ENCODE measurements at places on chromosomes 4 and X.

GRCh38 chr4:84689197-84689596 lies 106.3 kb downstream of the CDS1 start:
- no peak for DNase-seq

- DNase-seq: no peak
These were observed 795.2 kb downstream of the TRIML1 start for GRCh38 chr4:188934320-188934962.

DNA sequence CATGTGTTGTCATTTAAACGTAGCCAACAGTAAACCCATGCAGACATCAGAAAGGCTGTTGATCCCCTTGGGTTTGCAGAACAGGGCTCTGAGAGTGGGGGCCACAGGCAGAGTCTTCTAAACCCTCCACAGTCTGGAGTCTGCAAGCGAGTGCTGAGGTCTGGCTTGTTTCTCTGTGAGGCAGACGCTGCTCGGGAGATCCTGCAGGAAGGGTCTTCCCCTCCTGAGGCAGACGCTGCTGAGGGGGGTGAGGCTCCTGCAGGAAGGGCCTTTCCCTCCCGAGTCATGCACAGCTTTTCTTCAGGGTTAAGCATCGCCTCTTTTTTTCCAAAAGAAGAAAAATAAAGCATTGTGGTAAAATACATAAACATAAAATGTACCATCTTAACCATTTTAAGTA lies 17.1 kb upstream of the PDE6B start:
- no peak for DNase-seq

DNA sequence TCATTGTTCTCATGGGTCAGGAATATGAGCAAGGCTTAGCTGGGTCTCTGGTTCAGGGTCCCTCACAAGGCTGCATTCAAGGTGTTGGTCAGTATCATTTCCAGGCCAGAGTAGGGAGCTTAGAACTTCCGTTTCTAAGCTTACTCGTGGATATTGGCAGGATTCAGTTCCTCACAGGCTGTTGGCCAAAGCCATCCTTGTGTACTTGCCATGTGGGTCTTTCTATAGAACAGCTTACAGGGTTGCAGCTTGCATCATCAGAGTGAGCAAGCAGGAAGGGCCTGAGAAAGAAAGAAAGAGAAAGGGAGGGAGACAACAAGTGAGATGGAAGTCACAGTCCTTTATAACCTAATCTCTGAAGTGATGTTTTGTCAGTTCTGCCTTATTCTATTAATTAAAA lies 5.1 kb upstream of the LIMCH1 start:
- DNase-seq: no peak

DNA sequence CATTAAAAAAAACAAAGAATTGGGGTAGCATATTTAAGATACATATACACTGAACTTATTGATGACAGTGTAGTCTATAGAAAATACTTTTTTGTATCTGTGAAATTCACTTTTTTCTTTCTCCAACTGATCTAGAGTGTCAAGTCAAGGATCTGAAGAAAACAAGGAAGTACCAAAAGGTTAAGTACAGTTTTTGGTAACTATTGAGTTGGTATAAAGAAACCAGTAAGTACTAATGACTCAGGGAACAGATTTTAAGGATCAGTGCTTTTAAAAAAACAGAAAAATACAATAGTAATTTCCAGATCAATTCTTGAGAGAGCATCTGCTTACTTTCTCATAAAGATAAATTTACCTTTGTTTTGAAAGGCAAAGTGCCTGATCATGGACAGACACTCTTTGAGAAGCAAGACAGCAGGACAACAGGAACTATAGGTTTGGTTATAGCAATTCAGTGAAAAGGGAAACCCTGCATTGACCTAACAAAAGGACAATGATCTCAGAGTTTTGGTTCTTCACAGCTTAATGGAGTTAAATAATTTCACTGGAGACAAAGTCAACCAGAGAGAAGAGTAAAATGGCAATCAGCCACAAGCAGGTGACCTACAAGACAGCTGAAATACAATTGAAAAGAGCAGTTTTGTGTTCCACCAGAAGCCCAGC lies 23.4 kb downstream of the TRMT10A start:
- DNase-seq: no peak

- no peak for DNase-seq
These were observed 74.3 kb downstream of the DHX15 start for GRCh38 chr4:24510091-24510490.

DNA sequence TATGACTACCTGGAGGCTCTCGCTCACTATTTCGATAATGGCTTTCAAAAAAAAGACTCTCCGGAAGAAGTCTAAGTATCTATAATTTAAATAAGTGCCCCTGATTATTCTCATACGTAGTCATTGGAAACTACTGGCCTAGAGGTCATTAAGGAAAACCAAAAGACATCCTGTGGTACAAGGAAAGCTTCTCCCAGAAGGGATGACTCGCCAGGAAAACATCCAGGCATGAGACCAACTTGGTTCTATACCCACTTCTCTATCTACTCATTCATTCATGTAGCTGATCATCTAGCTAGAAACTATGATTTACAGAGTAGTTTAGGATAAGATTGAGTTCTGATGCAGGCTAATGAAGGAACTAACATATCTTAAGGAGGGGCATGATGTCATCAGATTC lies 37.7 kb downstream of the SOX3 start:
- DNase-seq: no peak

GRCh38 chr4:77586951-77587383 lies 18.7 kb upstream of the CXCL13 start:
- DNase-seq: peak; percentile 39

DNA sequence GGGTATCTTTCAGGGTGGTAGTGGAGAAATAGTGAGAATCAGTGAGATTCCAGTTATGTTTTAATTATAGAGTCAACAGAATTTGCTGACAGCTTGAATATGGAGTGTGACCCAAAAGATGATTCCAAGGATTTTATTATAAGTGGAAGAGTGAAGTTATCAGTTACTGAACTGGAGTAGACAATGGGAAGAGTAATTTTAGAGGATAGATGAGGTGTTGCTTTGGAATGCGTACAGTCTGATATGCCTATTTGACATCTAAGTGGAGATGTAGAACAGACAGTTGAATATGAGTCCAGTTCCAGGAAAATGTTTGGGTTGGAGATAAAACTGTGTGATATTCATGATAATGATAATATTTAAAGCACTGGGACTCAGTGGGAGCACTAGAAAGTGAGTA lies 174.2 kb downstream of the MAPK10 start:
- no peak for DNase-seq

DNA sequence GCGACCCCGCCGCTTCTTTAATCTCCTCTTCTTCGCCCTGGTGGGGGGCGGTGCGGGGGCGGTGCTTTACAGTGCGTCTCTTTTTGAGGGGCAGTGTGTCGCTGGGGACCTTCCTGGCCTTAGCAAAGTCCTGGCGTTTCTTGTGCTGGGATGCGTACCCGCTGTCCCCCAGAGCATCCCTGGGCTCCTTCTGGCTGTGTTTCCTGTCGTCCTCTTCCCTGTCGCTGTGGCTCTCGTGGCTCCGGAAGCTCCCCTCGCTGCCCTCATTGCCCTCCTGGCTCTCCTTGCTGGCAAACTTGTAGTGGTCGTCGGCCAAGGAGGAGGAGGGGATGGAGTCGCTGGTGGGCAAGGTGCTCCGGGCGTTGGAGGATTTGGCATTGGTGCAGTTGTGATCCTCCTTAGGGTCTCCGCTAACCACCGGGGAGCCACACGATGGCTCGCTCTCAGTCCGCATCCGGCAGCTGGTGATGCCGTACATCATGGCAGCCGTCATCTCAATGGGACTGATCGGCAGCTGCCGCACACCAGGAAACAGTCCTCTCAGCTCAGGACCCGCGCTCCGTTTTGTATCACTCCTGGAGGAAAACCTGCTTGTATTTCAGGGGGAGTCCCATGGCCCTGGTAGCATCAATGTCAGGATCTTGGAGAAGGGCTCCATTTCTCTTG lies 30.4 kb upstream of the TMSB15A start:
- DNase-seq: no peak

GRCh38 chr4:52408471-52408870 lies 250.6 kb downstream of the USP46 start:
- DNase-seq: no peak

DNA sequence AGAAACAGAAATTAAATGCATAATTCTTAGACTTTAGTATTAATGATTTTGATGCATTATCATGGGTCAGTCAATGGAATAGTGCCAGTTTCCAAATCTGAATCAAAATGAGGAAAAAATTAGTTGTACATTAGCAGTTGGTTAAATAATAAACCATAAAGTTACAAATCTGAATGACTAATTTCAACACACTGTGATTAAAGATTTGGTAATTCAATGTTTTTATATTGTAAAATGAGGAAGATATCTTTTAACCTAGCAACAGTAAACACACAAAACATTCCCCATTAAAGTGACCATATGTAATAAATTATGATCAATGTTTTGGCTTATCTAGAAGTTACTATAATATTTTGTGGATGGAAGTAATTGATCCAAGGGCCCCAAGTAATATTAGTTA lies 1.6 kb downstream of the FBXO8 start:
- no peak for DNase-seq

DNA sequence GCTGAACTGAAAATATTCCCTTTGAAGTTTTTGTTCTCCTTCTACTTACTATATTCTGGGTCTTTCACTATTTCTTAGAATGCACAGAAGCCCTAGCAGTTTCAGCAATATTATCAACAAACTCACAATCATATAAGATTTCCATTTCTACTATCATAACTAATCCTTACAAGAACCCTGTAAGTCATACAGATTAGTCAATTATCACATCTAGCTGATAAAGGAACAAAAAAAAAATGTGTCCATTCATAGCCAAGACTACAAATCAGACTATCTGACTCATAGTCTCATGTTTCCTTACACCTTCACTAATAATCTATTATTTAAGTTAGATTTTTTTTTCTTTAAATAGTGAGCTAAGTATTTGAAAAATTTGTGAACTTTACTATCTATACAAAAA lies 72.5 kb downstream of the LRBA start:
- DNase-seq: no peak

GRCh38 chrX:46380148-46380752 lies 165.0 kb downstream of the ZNF674 start:
- DNase-seq: no peak

All from stimulated activated CD4-positive, alpha-beta T cell treated with anti-CD3 and anti-CD28 coated beads, Interleukin-1b, Interleukin-23, amount 100 ng/mL, for 24 hours (primary cell).